GF-D8 (cell line): ENCODE measurements at places on chromosomes 5 and 9.

DNA sequence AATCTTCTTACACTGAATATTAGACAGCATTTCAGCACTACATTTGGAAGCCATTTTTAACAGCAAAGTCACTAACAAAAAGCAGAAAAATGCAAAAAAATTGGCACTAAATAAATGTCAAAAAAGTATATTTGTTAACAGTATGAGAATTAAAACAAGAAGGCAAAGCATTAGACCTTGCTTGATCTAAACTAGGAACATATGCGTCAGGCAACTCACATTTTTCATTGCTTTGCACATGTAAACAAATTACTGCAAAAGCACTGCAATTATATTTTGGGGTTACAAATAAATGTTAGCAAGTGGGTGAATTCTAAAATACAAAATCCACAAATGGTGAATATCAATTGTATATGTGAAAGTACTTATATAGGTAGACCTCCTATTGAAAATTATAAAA, 49.0 kb upstream of the RAPGEF6 start:
- DNase-seq, result no peak

- DNase-seq, result no peak
Measured at GRCh38 chr9:36566813-36567221, 5.9 kb upstream of the MELK start.

DNA sequence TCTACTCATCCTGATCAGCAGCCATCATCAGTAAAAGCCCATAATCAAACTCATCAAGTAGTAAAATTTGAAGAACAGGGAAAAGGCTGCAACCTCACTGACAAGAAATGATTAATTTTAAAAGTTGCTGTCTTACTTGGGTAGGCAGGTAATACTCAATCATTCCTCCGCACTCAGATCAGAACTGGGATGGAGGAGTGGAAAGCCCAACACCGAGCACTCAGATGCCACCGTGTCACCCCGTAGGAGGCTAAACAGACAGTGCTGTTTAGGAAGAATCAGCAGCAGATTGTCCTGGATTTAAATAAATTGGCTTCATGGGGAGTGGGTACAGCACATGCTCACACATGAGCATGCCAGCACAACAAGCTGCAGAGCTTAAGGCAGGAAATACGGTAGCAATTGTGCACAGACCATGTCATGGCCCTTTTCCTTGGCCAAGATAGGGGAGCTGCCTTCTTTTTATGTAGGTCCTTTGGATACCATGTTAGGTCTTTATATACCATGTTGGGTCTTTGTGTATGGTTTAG, 92.6 kb upstream of the CDH6 start:
- no peak for DNase-seq

DNA sequence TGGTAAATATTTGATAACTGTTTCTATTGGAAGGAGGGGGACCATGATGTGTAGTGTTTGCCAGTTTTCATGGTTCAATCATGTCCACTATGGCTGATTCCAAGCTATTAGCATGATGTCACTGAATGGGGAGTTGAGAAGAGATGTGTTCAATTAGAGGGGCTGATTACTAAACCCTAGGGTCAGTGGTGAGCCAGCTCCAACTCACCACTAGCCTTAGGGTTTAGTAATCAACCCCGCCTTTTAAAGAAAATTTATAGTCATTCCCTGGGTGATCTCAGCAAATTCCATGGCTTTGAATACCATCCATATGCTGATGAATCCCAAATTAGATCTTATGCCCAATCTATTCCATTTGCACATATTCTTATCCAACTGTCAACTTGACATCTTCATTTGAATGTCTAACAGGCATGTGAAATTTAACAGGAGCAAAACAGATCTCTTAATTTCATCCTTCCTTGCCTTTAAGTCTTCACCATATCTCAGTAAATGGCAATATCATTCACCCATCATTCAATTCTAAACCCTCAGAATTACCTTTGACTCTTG, 98.8 kb downstream of the GCNT1 start:
- DNase-seq, result no peak

- DNase-seq, result no peak
Measured at GRCh38 chr9:21015995-21016394, 15.4 kb downstream of the HACD4 start.

DNA sequence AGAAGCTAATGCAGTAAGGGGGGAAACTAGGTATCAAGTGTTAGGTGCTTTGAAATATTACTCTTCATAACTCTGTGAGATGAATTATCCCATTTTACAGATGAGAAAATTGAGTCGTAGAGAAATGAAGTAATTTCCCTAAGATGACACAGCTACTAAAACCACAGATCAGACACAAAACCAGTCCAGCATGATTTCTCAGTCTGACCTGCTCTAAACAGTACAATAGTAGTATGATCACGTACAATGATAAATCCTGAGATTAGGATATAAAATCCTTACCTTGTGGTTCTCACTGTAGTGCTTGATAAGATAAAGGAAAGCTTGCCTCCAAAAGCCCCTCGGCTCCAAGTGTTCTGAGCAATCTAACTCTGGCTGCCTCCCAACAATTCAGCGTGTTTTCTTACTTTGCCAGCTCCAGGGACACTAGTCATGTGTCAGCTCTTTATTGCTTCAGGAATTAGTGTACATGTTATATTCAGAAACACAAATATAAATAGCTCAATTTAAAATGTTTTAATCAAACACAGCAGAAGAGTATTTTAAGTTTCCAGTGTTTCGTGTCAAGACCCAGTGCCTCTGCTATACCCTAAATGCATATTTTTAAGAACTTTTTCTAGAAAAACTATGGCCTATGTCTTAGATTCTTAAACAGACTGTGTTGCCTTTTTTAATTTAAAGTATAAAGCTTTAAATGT, 243.6 kb downstream of the DENND1A start:
- DNase-seq, result no peak

GRCh38 chr5:135492319-135492626, 40.1 kb upstream of the TIFAB start:
- no peak for DNase-seq

DNA sequence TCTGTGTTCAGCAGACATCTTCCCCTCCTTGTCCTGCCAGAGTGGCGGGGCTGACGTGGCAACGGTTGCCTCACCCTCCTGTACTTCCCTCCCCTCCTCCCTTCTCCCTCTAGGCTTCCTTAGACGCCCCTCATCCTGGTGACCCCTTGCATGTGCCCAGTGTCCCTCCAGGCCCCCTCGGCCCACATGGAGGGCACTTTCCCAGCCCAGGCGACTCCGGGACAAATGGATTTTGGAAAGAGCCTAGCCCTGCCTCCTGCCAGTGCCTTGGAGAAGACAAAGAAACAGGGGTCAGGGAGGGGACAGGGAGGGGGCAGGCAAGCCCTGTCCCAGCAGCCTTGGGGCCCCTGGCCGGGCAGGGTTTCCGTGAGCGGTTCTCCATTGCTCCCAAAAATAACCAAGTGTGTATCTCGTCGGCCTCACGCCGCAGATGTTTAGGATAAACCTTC, 38.3 kb upstream of the NEURL1B start:
- DNase-seq, result no peak

DNA sequence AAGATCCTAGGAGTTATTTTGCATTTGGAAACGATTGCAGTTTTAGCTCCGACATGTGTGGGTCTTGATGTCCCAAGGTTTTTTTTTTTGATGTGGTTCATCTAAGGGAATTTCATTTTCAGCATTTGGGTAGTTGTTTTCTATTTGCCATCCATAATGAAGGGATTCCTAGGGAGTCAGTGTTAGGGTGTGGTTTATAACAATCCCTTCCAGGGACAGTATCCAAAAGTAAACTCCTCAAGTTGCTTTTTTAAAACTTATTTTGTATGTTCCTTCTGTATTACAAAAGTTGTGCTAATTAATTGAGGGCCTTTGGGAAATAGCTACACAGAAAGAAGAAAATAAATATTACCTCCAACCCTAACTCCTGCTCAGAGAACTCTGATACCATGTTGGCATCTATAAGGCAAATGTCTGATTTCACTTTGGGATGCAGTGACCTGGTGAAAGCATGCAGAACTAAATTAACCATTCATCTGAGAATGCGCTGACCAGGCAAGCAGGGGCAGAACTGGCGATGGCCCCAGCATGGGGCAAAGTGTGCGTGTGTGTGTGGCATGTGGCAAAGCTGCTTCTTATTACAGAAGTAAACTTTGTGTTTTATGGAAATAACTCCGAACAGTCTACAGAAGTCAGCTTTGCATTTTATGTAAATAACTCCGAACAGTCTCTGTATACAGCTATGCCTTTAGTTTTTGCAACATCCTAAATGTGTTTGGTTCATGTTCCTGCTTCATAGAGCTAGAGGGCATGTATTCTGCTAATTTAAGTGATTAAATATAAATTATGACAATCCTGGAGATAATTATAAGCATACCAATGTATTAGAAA, 237.2 kb downstream of the TRPM3 start:
- no peak for DNase-seq

- no peak for DNase-seq
Measured at GRCh38 chr9:108775901-108776306, 79.9 kb downstream of the ACTL7B start.

DNA sequence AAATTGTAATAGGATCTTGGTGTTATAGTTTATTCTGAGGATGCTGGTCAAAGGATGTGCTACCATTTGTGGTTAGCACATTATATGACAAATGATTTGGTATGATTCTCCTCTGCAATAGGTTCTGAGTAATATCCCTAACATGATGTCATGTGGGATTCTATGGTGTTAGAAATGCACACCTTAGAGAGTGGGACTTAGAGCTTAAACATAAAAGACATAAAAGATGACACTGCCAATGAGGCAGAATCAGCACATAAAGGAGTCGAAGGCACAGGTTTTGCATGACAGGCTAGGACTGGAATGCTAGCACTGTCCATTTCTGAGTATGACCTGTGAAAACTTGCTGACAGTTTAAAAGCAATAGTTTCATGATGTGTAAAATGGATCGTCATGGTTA, 100.4 kb downstream of the OSTF1 start:
- DNase-seq, result no peak

DNA sequence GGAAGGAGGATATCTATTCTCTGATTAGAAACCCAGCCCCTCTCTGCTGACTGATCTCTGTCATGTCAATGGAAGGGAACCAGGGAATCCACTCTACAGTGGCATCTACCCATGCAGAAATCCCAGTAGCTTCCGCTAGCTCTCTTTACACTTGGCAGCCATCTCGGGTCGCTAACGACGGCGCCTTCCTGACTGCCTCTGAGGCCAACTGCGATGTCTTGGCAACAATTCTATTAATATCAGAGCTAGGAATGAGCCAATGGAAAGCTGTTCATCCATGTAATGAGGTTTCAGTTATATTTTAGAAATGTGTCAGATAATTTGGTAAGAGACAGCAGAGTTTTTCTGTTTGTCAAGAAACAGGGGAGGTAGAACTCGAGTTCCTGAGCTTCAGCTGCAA, 67.6 kb upstream of the ATP10B start:
- DNase-seq, result no peak

DNA sequence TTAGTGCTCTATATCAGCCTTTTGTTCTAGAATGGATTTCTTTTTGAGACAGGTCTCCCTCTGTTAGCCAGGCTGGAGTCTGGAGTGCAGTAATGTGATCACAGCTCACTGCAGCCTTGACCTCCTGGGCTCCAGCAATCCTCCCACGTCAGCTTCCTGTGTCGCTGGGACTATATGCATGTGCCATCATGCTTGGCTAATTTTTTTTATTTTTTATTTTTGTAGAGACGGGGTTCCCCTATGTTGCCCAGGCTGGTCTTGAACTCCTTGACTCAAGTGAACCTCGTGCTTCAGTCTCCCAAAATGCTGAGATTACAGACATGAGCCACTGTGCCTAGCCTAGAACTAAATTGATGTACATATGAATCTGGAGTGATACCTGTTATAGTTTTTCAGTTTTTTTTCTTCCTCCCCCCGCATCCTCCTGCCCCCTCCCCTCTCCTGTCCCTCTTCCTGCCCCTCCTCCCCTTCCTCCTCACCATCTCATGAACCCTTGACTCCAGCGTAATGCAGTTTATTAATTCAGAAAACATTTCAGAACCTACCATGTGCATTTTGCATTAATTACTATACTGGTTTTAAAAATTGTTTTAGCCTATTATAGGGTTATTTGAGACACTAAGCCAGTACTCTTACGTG, 37.4 kb upstream of the TNFAIP8 start:
- no peak for DNase-seq

GRCh38 chr5:14038341-14038959, 94.0 kb upstream of the DNAH5 start:
- no peak for DNase-seq

- DNase-seq, result no peak
Measured at GRCh38 chr5:166834246-166834645, 1457.2 kb upstream of the WWC1 start.

- no peak for DNase-seq
Measured at GRCh38 chr5:14816374-14816998, 55.1 kb downstream of the ANKH start.

DNA sequence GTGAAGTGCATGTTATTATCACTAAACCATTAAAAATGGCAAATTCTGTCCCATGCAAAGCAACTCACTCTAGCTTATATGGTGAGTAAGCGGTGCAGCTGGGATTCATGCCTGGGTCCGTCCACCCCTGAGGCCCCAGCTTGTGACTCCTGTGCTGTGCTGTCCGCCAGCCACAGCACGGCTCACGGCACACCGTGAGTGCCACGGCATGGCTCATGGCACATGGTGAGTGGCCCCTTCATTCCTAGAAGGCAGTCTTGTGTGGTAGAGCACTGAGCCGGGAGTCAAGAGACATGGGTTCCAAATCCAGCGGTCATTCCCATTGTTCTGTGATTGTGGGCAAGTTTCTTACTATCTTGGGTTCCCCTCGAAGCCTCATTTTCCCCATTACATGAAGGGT, 18.8 kb downstream of the RGS3 start:
- no peak for DNase-seq

DNA sequence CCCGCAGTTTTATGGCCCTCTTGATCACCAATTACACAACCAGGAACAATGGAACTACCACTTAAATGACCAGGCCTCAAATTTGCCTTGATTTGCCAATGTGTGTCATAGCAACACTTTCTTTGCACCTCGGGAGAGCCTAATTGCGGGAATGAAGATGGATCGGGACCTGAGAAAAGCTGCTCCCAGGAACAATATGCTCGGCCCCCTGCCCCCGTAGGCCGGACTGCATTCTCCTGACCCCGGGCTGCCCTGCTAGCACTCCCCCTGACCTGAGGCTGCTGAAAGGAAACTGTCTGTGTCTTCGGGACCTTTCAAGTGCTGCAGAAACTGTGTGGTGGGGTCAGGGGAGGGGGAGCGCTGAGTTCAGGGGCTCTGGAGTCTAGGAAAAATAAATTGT, 294.3 kb upstream of the IRX1 start:
- DNase-seq, result no peak

GRCh38 chr9:22401671-22402070, 45.0 kb upstream of the DMRTA1 start:
- no peak for DNase-seq
